ENCODE measurements at places on chromosomes 7 and 10.

DNA sequence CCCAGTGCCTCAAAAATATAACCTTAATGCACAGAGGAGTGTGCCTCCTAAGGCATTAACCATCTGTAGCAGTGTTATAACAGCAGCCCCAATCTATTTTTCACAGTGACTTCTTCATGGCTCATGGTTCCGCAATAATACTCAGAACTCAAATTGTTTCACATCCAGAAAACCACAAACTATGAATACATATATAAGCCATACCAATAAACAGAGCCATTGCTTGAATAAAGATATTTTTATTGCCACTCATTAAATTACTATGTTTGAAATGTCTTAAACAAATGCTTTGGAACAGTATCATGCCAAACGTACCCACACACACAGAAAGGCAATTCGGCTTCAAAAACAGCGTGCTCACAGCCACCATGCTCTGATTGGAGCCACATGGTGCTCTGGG is 629.3 kb upstream of the NRP1 start:
- H3K27ac ChIP-seq: no peak overlapping the region
- no peak for DNase-seq
- H3K27me3 ChIP-seq: no peaks in the 10 kb centered on the region
- no peak overlapping the region for H3K4me3 ChIP-seq

- no peaks in the 10 kb centered on the region for H3K27me3 ChIP-seq
- no peak overlapping the region for H3K27ac ChIP-seq
- H3K4me1 ChIP-seq: no peaks in the 10 kb centered on the region
- DNase-seq: no peak
Observed at GRCh38 chr10:1366811-1367425, 310.7 kb downstream of the WDR37 start.

DNA sequence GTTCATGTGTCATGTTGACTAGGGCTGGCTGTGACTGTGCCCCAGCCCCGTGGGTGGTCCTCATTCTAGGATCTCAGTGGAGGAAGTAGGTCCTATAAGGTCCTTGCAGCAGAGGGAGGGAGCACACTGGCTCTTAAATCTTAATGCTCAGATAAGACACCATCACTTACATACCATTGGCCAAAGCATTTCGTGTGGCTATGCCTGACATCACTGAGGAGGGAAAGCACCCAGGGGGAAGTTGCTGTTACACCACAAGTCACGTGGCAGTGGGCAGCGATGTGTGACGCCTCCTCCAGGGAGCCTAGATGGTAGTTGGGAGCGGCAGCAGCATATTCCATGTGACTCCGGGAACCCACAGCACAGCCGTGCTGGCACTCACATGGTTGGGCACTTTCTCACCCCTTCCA is 224.7 kb upstream of the SH2B2 start:
- no peaks in the 10 kb centered on the region for H3K36me3 ChIP-seq
- H3K4me1 ChIP-seq: peaks cover 18% of the 10 kb centered on the region
- no peak for DNase-seq
- no peaks in the 10 kb centered on the region for H3K27me3 ChIP-seq
- no peak overlapping the region for H3K4me3 ChIP-seq

- H3K27me3 ChIP-seq: no peaks in the 10 kb centered on the region
- peaks cover 21% of the 10 kb centered on the region for H3K4me1 ChIP-seq
- H3K4me3 ChIP-seq: no peak overlapping the region
- H3K27ac ChIP-seq: no peak overlapping the region
- no peaks in the 10 kb centered on the region for H3K36me3 ChIP-seq
Observed at GRCh38 chr10:34698979-34699378, 116.1 kb downstream of the PARD3 start.

DNA sequence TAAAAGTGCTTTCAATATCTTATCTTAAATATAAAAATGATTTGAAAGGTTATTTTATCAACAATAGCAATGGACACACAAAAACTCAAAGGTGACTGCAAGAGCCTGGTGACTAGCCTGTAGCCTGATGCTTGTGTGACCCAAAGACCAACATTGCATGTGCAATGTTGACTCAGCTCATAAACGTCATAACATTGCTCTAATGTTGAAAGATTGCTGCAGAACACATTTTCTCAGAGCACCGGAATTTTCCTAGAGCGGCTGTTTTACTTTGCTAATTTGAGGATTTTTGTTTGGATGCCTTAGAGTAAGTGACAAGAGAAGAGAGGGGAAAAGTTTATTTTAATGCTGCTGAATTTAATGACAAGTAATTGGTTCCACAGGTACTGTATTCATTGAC is 107.1 kb downstream of the RAB18 start:
- H3K4me1 ChIP-seq: no peaks in the 10 kb centered on the region
- H3K27me3 ChIP-seq: no peaks in the 10 kb centered on the region
- no peak for DNase-seq
- no peaks in the 10 kb centered on the region for H3K36me3 ChIP-seq

DNA sequence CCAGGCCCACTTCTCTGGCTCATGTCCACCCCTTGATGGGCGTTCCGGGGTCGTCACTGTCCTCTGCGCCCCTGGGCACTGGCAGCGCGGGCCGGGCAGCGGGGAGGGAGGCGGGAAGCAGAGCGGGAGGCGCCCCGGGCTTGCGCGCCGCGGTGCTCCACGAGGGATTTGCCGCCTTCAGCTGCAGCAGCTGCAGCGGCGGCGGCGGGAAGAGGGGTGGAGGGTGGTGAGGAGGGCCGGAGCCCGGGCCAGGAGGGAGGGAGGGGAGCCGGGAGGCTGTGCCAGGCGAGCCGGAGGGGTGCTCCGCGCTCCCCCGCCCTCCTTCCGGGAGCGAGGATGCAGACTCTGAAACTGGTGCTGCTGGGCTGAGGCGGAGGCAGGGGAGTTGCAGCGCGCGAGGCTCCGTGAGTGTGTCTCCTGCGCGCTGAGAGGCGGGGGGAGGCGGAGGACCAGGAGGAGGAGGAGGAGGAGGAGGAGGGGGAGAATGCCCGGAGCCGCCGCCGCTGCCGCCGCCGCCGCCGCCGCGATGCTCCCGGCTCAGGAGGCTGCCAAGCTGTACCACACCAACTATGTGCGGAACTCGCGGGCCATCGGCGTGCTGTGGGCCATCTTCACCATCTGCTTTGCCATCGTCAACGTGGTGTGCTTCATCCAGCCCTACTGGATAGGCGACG is at the start of gene LHFPL3:
Gene LHFPL3 (plus strand): TSS at position 308 of the 674 bp plus-strand sequence.
- H3K4me3 ChIP-seq: no peak within 1 kb of the TSS
- no peak for DNase-seq
- H3K27ac ChIP-seq: no peak within 1 kb of the TSS
- no peaks in the 10 kb centered on the region for H3K4me1 ChIP-seq
- no peaks in the 10 kb centered on the region for H3K27me3 ChIP-seq

DNA sequence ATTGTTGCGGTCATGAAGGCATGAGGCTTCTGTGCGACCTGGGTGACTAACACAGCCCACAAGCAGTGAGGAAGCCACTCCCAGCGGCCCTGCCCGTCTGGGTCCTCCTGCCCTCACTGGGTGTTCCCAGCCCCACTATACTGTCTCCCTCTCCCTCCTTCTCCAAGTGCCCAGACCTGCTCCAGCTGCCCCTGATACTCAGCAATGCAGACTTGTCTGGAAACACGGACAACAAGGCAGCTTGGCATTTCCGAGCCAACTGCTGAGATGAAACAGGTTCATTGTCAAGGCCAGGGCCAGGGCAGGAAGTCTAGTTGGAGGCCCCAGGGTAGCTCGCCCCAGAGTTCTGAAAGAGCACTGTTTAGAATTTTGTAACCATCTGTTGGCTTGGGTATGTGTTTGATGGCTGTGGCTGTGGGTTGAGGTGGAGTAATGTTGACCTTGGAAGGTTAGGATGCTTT is 95.7 kb downstream of the RBM20 start:
- no peaks in the 10 kb centered on the region for H3K27me3 ChIP-seq
- peaks cover 30% of the 10 kb centered on the region for H3K4me1 ChIP-seq
- no peak overlapping the region for H3K4me3 ChIP-seq
- no peak overlapping the region for H3K27ac ChIP-seq

Measured in Caco-2 (cell line).